ENCODE measurements at places on chromosomes 2 and 18.

DNA sequence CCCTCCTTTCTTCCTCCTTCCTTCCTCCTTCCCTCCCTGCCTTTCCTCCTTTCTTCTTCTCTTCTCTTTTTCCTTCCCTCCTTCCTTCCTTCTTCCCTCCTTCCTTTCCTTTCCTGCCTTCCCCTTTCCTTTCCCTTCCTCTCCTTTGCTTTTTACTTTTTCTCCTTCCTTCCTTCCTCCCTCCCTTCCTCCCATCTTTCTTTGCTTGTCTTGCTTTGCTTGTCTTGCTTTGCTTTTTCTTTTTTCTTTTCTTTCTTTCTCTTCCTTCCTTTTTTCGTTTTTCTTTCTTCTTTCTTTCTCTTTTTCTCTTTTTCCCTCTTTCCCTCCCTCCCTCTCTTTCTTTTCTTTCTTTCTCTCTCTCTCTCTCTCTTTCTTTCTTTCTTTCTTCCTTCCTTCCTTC, 113.0 kb downstream of the NYAP2 start:
- DNase-seq: no peak

- no peak for DNase-seq
Measured at GRCh38 chr2:88209521-88210131, 39.5 kb downstream of the THNSL2 start.

- DNase-seq: no peak
Measured at GRCh38 chr18:60024857-60025256, 125.1 kb downstream of the PMAIP1 start.

- no peak for DNase-seq
Measured at GRCh38 chr2:127388423-127389164, 819 bp upstream of the MAP3K2 start.

- DNase-seq: no peak
Measured at GRCh38 chr18:28560331-28560730, 383.4 kb upstream of the CDH2 start.

- DNase-seq: no peak
Measured at GRCh38 chr2:174717273-174717672, 47.0 kb downstream of the CHRNA1 start.

GRCh38 chr2:7444626-7445025, 527.4 kb downstream of the RNF144A start:
- DNase-seq: no peak

DNA sequence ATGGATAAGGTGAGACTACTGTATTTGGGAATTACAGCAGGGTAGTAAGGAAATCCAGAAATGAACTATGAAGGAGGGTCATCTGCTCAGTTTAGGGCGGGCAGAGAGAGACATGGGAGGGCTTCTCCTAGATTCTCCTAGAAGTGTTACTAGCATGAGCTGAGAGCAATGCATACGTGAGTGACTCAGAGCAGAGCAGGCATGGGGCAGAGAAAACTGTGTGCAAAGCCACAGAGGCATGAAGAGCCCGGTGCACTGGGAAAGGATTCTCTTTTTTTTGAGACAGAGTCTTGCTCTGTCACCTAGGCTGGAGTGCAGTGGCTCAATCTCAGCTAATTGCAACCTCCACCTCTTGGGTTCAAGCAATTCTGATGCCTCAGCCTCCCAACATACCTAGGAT, 116.2 kb downstream of the SOCS6 start:
- no peak for DNase-seq

DNA sequence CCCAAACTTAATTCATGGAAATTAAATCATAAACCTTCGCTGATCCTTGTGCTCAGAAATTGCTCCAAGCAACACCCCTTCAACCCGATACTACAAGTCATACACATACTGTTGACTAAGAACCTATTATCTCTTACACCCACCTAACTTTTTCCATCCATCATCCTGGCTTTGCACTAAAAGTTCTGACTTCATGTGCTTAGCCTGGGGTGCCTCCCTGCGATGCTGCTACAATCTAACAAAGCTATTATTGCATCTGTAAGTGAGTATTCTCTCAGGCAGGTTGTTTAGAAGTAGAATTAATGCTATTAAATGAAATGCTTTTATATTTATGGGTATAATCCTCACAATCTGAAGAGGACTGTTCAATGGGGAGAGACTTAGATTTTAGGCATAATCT, 619.8 kb downstream of the CCDC85A start:
- no peak for DNase-seq

- DNase-seq: peak; percentile 61
Measured at GRCh38 chr18:2180586-2180985, 390.7 kb downstream of the METTL4 start.

DNA sequence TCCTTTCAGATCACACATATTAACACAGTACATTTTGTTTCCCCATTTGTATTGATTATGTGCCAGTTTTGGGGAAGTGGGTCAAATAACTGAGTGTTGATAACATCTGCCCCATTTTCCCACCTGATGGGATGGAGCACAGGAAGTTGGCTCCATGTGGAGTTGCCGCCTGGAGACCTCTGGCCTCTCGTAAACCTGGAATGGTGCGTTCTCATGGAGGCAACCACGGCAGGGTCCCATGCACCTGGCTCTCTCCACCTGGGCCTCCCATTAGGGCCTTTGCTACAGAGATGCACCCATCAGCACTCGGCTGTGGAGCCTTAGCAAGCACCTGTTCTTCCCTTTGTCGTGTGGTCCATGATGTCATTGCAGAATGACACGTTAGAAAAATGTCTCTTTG, 130.6 kb downstream of the MBP start:
- no peak for DNase-seq

GRCh38 chr2:2164326-2164917, 166.7 kb downstream of the MYT1L start:
- DNase-seq: no peak

DNA sequence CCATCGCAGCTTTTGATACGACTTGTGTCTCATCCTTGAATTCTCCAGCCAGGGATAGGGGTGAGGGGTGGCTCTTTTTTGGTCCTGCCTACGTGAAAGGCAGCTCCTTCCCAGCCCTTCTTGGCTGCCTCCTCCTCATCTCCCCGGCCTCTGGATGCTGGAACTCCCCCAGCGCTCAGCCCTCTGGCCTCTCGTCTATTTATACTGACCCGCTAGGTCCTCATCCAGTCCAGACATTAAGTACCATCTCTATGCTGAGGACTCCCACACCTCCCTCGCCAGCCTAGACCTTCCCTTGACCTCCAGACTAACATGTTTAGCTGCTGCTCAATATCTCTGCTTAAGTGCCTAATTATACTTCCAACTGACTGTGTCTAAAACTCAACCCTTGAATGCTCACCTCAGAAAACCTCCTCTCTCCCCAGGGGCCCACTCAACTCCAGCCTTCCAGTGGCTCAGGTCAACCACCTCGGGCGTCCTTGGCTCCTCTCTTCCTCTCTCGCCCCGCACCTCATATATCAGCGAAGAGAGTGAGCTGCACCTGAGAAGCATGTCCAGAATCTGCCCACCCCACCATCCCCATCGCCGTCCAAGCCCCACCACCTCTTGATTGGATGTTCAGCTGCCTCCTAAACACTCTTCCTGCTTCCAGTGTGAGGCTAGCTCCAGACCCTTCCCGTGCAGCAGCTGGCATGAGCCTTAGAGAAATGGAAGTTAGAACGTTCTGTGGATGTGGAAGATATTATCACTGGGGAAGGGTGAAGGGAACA, 34.8 kb downstream of the TOGARAM2 start:
- DNase-seq: no peak

- no peak for DNase-seq
Measured at GRCh38 chr2:176979981-176980710, 232.4 kb upstream of the HNRNPA3 start.

GRCh38 chr2:237309011-237309410, 105.0 kb downstream of the COL6A3 start:
- no peak for DNase-seq

DNA sequence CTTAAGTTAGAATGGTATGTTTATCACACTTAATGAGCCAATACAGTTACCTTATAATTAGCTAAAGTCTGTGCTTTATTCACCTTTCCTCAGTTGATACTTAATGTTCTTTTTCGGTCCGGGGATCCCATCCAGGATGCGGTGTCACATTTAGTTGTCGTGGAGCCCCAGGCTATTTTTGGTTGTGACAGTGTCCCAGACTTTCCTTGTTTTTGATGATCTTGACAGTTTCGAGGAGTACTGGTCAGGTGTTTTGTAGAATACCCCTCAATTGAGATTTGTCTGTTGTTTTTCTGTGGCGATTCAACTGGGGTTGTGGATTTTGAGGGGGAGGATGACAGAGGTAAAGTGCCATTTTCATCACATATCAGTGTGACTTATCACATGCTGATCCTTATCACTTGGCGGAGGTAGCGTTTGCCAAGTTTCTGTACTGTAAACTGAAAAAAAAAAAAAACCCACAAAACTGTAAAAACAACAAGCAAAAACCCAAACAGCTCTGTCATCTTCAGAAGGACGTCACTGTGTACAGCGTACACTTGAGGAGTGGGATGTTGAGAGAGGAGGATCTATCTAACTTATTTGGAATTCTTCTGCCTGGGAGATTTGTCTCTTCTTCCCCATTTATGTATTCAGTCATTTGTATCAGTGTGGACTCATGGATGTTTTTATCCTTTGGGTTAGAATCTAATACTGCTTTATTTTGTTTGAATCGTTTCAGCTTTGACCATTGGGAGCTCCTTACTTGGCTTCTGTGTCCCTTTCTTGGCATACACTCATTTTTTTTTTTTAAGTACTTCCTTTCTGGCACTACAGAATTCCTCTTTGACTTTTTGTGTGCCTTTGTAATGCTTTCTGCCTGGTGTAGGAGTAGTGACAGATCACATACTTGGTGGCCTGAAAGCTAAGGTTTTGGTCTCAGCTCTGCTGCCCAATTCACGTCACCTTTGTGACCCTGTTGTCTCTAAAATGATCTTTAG, 68.1 kb downstream of the FMNL2 start:
- DNase-seq: no peak

DNA sequence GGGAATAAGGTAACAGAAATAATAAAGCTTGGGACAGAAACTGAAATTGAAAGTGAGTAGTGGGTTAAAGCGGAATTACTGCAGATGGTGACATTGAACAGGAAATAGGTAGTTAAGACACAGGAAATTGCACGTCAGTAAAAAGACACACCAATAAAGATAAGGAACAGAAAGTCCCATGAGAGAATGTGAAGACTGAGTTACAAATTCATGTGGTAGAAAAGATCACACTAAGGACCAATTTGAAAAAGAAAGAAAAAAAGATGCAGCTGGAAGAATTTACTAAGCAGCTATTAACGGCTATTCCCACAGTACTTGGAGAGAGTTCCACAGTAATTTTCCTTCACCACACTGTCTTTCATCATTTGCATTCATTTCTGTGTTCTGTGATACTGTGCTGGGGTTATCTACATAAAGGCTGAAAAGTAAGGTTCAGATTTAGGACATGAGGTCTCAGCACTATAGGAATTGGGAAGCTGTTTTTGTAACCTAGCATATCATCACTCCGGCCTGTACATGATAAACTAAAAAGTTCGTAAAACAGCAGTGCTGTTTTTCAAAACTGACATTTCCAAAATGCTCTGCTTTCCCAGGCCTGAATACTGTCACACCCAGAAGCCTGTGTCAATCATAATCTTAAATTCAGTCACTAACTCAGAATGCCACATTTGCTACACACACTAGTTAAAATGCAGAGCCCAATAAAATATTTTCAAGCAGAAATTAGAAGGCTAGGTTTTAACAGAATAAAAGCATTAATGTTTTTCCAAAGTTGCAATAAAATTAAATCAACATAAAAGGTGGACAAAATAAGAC, 42.9 kb downstream of the SRBD1 start:
- no peak for DNase-seq

DNA sequence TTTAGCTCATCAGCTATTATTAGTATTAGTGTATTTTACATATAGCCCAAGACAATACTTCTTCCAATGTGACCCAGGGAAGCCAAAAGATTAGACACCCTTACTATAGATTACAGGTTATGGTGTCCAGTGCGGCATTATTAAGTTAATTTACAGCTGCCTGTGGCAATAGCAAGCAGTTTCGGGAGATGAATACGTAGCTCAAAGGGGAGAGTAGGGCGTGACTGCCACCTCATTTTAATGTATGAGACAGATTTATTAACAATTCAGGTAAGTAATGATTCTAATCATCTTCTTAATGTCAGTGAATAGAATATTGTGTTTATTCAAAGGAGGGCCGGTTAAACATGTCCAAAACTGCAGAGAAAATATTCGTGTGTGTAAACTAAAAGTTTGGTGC, 6.8 kb upstream of the DSG3 start:
- no peak for DNase-seq

DNA sequence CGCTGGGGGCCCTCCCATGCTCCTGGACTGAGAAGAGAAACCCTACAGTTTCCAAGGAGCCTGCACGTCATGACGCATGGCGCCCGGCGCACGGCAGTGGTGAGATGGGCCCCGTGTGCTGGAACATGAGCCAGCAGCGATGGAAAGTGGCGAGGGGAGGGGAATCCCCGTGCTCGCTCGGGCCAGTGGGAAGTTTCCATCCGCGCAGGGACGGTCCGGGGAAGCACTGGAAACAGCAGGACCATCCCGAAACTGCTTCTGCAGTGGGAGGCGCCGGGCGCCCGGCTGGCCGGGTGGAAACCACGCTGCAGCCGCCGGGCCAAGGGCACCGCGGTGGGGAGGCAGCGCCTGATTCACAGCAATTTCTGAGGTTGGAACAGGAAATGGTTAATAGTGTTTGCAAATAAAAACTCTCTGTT, 4.9 kb upstream of the PDCD1 start:
- DNase-seq: no peak

- no peak for DNase-seq
Measured at GRCh38 chr2:70728128-70728527, 39.9 kb downstream of the ADD2 start.

DNA sequence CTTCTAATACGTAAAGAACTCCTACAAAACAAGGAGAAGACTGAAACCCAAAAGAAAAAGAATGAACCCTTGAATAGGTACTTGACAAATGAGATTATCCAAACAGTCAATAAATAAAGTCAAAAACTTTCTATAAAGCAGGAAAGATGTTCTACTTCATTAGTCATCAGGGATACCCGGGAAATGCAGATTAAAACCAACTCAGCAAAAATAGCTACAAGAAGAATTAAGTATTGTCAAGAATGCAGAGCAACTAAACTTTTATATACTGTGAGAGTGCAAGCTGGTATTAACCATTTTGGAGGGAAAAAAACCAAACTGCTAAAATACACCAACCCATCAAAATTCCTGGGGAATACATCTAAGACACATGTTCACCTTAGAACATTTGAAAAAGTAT, 10.4 kb downstream of the TXNL1 start:
- DNase-seq: no peak

- DNase-seq: no peak
Measured at GRCh38 chr2:223587301-223587700, 14.9 kb downstream of the SCG2 start.

Measured in PC-9 (cell line).